ENCODE measurements at places on chromosomes 5 and 9.

- DNase-seq = no peak
These were observed 85.2 kb downstream of the EHMT1 start for GRCh38 chr9:137703842-137704508.

DNA sequence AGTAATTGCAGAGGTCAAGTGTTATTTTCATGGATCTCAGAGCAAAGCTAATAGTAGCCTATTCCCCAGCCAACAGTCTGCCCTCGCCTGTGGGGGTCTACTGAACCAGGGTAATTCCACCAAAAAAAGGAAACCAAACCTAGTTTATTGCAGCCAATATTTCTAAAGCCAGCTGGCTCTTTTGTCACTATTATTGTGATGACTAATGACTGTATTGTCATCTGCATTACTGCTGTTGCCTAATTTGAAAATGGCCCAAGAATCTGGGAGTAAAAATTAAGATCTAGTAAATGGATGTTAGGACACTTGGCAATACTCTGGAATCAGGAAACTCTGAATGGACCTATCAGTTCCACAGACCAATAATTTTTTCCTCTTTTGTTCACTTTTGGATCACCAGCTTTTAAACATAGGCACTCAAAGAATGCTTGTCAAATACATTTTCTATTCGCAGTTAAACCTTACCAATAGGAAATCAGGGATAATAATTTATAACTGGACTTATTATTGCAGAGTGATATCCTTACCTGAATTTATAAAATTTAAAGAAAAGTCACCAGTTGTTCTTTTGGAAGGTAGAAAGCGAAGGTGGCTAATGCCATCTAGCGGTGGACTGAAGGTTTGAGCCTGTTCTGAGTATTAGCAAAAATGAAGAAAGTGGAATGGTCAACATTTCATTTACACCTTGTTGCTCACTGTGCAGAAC lies 69.2 kb downstream of the SYK start:
- peak; percentile 8 for DNase-seq

DNA sequence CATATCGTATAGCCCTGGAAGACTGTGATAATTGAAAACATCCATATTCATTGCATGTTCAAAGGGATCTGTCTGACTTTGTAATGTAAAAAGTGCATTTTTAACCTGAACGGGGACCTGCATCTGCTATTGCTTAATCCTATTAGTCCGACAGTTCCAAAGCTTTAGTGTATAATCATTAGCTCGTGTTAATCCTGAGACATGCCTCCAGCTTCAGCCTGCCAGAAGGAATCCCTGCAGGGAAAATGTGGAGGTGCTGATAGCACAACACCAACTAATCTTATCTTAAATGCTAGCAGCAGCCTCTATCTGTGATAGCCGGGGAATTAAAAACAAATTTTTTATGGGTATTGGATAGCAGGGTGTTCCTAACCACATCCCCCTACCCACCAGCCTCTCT lies 495.2 kb downstream of the TLE4 start:
- no peak for DNase-seq

DNA sequence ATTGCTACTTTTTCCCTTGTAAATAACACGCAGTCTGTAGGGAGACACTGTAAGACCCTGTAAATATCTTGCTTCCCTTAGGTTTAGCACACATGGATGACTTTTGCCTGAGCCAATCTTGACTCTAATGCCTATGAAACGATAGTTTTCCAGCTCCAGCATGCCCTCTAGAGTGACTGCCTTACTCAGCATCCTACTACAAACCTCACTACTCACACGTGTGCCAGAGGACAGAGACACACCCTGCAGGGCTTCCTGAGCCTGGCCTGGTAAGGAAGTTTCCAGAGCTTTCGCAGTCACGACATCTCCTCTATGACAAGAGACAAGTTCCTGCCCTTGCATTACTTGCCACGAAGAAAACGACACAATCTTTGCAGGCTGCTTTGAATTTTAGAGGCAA lies 138.1 kb downstream of the ATPSCKMT start:
- DNase-seq = no peak

DNA sequence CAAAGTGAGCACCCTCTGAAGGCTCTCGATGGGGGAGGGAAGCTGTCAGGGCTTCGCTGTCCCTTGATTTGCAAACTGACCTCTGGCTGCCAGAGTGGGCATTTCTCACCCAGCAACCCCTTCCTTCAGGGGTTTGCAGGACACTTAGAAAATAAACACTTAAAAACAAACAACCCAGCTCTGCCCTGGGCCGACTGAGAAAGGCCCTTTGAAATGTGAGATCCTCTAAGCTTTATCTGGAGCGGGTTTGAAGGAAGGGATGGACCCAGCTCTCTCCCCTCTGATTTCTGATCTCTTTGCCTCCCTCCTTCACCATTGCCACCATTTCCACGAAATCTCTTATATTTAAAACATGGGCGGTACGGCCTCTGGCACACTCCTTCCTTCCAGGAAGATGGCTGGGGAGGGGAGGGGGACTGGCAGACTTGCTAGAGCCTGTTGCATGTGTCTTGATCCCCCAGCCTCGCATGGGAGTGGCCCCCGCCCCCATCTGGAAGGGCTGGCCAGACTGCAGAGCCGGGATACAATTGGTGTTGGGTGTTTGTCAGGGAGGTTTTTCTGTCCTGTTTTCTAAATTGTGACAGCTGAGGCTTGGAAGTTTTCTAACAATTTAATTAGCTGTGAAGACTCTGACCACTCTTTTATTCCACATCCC lies 20.2 kb downstream of the OLFM1 start:
- no peak for DNase-seq

DNA sequence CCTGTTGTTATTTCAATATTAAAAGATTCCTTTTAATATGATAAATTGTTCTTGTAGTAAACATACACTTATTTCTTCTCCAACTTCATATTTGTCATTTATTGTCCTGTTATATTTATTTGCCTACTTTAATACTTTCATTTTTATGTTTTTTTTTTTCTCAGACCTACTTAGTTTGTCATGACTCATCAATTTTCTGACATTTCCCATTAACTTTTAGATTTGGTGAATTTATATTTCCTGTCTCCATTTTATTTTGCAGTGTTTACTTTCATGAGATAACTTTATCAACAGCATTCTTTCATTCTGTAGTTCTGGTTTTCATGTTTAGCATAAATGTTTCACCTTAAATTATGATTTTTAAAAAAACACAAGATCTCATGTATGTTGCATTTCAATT lies 788.7 kb downstream of the EFNA5 start:
- DNase-seq = no peak

DNA sequence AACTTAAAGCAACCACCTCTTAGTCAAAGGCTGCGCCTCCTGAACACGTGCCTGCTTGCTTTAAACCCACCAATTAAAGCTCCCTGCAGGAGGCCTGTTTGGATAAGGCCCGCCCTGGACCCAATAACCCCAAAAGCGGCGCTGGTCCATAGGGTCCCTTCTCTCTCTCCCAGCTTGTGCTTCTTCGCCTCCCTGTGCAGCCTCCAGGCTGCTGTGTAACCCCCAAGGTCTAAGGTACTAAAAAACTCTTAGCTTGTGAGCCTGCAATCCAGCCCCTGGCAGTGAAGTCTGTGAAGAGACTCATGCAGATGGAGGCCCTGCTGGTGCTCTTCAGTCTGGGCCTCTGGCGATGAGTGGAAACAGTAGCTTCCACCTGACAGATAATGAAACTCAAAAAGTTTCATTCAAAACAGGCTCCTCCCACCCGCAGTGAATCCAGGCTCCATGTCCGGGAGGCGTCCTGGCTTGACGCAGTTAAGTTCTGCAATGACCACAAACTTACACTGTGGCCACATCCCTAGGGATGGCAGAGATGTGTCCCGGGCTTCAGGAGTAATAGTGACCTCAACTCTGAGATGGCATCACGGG lies 97.3 kb downstream of the PRRT1B start:
- DNase-seq = no peak
